ENCODE measurements at places on chromosomes 11 and 22.

- DNase-seq = no peak
These were observed 684.0 kb downstream of the OPCML start for GRCh38 chr11:132848336-132848735.

- DNase-seq = no peak
These were observed 86.5 kb upstream of the PPARA start for GRCh38 chr22:46063846-46064227.

DNA sequence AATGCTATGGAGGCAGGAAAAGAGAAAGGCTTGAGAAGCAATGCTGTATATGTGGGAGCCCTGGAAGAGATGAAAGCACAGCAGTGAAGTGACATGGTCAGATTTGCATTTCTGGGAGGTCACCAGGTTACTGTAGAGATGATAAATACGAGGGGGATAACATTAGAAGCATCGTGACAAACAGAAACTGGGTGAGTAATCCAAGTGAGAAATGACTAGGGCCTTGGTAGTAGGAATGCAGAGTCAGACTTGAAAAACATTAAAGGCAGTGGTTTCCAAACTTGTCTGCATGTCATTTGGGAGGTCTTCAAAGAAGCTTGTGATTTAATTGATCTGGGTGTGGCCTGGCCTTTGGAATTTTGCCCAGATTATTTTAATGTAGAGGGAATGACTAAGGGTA lies 43.9 kb downstream of the CCDC34 start:
- no peak for DNase-seq

- no peak for DNase-seq
These were observed 2.1 kb upstream of the MOB2 start for GRCh38 chr11:1488575-1489180.

DNA sequence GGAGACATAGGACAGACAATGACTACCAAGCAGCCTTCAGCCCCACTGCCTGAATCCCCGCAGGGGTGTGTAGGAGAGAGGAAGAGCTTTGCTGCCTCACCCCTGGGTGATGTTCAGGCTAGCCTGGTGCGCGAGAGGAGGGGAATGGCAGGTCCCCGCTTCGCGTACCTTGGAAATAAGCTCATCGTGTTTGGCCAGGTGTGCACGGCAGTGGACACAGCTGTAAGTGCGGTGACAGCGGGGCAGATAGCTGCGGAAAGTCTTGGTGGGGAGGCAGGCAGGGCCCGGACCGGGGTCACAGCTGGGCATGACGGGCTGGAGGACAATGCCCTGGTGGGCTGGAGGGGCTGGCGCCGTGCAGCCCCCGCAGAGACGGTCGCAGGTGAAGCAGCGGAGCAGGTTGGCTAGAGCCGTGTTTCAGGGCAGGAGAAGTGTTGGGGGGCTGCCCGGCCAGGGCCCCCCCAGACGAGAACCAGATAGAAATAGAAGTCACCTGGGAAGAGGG lies 2.9 kb downstream of the YPEL4 start:
- DNase-seq = no peak

- no peak for DNase-seq
These were observed 17.7 kb downstream of the PAMR1 start for GRCh38 chr11:35507688-35508087.

All from activated CD8-positive, alpha-beta memory T cell treated with anti-CD3 and anti-CD28 coated beads for 1 hour (primary cell).